ENCODE measurements at places on chromosomes 6 and 20. TPM values are rescaled to one million over a fixed set of nuclear protein-coding genes. Genes with fewer than 3 reads are reported as not detected.

The CGA gene
- total RNA-seq, result not detected

The OOEP gene
- total RNA-seq, result not detected

The FABP7 gene
- not detected for total RNA-seq

The FAM184A gene
- 1.7 TPM for total RNA-seq

The SLC17A5 gene
- total RNA-seq, result 21.6 TPM

The MAPK13 gene
- 7.6 TPM for total RNA-seq

The ARG1 gene
- total RNA-seq, result not detected

Data from fibroblast of lung (primary cell).